Activated effector memory CD4-positive, alpha-beta T cell treated with Interleukin-2 at 50 U/mL for 16 hours (primary cell): ENCODE measurements at places on chromosomes 4 and X.
A peak's percentile ranks its signal among the peaks of the same experiment; 100 is the strongest.

DNA sequence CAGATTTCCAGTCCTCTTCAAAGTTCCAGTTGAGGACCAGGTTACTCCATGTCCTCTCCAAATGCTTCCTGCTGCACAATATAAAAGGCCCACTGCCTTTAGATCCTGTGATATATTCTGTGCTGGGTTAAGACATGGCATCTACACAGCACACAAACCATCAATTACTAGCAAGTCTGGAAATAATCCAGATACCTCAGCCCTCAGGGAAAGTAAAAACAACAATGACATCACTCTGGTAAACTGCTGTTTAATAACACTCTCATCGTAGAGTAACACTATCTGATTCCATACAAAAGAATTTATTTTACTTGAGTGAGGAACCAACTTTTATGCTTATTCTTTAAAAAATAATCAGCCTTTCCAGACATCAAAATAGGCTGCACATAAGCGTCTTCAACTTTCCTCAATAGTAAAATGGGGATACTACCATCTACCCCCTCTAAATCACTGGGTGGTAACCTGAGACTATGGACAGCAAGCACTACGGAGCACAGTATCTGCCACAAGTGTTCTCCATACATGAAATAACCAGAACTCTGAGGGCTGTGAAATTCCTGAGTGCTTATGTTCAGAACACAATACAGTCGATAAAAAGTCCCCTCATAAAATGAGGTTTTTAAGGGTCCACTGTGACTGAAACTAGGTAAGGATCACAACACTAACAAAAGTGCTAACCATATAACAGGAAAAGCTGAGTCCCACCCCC lies 53.4 kb downstream of the ABCG2 start:
- DNase-seq, result no peak

DNA sequence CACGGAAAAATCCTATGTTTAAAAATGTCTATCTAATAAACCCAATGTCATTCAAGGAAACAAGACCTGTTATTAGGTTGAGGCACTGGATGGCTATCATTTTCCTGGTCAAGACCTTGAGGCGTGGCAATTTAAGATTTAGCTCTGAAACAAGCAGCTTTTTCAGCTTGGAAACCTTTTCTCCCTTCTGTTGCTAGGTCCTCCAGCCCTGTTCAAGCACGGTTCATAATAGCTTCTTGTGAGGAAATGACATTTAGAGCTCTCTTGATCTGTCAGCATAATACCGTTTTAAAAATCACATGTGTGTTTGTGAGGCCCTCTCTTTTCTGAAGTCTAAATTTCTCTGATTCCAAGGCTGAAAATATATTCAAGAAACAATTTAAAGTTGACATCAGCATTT lies 133.6 kb upstream of the GRPR start:
- DNase-seq, result no peak

DNA sequence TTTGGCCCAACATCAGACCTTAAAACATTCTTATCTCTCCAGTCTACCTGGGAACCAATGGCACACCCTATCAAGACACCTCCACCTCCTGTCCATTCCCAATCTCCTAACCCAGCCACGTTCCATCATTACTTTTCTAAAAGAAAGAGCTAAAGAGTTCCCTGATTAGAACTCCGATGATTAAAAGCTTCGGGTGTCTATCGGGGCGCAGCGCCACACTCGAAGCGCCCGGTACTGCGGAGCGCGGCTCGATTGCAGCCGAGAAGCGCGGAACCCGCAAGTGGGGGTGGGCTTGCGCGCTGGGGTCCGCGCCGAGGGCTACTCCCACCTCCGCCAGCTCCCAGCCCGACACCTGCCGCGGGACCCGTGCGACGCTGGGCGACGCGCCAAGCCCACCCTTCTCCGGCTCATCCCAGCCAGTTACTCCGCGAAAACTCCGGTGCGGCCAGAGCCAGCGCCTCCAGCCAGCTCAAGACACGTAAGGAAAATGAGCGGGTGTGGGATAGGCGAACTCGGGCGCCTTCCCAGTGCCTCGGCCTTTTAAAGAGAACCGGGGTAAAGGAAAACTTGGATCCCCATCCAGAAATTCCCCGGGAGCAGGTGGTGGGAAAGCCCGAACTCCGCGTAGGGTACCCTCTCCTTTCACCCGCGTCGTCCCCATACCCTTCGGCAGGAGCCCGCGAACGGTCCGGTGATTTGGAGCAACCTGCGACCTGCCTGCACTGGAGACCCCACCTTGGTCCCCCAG lies 593 bp downstream of the NPY1R start:
- DNase-seq, result no peak

DNA sequence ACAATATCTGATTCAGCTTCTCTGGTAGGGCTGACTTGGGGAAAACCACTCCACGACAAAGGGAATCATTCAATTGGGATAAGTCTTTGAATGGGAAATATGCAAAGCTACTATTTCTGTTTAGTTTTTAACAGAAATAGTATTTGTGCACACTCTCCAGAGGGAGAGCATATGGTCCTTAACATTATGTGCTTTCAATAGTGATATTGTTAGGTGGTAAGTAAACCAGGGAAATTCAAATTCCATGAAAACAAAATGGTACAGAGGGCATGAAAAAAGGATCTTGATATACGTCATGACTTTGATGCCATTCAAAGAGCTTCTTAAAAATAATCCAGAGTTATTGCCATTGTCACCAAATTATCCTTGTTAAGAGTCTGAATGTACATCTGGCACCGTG lies 47.1 kb upstream of the CITED1 start:
- no peak for DNase-seq

- DNase-seq, result no peak
Measured at GRCh38 chr4:85807247-85807950, 332.4 kb downstream of the ARHGAP24 start.

DNA sequence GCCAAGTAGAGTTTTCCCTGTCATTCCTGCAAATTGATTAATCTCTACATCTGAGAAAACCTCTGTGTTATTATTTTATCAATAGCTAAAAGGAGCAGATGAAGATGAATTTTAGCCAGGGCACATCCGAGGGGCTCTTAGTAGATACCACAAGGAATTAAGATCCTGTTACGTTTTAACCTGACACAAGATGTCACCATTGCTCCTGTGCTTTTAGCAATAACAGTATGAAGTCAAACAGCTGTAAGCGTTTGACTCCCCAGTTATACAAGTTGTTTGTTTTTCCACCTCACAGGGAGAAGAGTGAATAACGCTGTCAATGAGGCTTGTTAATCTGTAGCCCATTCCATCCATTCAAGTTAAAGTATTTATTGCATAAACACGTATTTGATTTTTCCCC lies 76.0 kb upstream of the AP1S2 start:
- no peak for DNase-seq

GRCh38 chrX:10482261-10482660 lies 138.1 kb downstream of the MID1 start:
- DNase-seq, result no peak

GRCh38 chr4:41796545-41797210 lies 48.2 kb upstream of the PHOX2B start:
- DNase-seq, result no peak

GRCh38 chrX:149497626-149498025 lies 7.5 kb downstream of the IDS start:
- DNase-seq, result no peak

- DNase-seq, result no peak
Measured at GRCh38 chr4:56552273-56552672, 46.7 kb downstream of the ARL9 start.

DNA sequence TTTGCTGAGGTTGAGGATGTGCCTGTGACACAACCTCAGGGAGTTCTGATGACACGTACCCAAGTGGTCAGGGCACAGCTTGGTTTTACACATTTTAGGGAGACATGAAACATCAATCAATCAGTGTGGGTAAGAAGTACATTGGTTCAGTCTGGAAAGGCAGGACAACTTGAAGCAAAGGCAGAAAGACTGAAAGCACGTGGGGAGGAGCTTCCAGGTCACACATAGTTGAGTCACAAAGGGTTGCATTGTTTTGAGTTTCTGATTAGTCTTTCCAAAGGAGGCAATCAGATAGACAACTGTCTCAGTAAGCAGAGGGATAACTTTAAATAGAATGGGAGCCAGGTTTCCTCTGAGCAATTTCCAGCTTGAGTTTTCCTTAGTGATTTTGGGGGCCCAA lies 1910.0 kb upstream of the AGA start:
- DNase-seq, result no peak

DNA sequence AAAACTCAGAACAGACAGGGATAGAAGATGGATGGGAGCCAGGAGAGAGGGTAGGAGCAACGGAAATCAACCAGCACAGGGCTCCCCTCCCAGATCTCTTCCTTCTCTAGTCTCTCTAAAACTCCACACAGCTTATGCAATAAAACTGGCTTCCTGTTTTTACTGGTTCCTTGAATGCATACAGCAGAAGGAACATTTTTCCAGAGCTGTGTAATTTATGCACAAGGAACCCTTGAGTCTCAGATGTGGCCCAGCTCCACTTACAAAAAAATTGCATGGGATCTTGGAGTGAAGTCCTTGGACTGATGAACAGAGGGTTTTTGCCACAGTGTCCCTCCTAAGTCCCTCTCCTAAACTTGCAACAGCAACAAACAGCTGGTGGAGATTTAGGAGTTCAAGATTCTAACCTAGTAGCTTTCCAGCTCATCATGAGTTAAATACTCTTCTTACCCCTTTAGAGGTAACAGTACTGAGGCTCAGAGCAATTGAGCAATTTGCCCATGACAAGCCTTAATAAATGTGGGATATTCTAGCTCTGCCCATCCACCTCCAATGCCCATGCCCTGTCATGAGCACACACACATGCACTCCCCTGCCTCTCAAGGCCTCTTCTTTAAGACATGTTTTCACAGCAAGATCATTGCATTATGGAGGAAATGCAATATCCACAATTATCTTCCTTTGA lies 18.4 kb upstream of the CC2D2A start:
- no peak for DNase-seq

- no peak for DNase-seq
Measured at GRCh38 chrX:119802546-119802945, 11.1 kb upstream of the RPL39 start.

DNA sequence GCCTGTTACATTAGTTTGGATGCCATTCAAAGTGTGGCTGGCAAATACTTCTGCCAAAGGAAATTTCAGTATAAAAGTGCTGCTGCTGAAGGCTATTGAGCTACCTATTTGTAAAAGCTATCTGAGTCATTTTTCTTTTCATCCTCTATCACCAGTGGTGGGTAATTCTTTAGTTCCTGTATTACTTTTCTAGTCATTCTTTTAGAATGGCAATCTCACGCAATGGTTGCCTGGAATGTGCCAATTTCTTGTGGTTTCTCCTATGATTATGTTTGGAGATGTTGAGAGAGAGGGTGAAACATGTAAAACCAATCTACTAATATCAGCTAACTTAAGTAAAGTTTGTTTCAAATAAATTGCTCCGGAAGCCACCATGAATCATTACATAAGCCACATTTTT lies 685.0 kb downstream of the RAPGEF2 start:
- DNase-seq, result no peak

DNA sequence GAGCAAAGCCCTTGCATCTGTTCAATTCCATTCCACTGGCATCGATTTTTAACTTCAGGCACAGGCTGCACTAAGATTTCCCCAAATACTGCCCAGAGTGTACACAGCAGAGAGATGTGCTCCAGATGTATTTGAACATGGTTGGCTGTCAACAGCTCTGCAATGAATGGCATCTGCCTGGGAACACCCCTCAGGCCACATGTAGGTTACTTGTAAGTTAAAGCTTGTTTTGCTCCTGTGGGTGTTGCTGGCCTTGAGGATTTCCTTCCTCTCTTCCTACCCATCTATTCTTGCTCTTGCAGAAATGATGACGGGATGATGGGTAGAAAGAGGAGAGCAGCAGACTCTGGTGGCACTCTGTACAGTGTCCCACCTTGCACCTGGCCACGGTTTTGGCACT lies 69.3 kb upstream of the HELT start:
- no peak for DNase-seq

- DNase-seq, result no peak
Measured at GRCh38 chr4:102216666-102217065, 128.6 kb downstream of the SLC39A8 start.

DNA sequence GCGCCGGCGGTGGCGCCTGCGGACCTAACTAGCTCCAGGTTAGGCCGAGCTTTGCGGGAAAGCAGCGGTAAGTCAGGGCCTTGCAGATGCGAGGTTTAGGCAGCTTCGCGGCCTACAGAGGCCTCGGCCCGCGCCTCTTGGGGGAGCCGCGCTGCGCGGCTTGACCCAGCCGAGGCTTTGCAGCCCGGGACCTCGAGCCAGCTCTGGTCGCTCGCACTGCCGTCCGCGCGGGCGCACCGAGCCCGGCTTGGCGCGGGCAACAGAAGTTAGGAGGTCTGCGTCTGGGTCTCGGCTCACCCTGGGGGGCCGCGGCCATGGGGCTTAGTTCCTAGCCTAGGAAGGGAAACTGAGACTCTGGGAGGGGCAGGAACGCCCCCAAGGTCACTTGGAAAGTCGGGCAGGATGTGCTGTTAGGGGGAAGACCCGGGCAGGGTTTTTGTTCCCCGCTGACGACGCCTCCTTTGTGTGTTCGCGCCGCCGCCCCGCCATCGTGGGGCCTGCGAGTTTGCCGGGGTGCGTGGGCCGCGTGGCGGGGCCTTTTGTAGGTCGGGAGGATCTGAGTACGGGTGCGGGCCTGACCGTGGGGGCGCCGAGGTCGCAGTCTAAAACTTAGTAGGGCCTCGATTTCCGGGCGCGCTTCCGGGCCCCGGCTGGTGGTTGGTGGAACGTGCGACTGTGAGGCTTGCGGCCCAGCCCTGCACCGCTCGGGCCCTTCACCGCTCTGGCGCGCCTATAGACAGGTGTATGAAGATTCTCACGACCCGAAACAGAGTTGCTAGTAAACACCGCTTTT lies 482 bp downstream of the RNF4 start:
- DNase-seq, result peak; percentile 71

- DNase-seq, result no peak
Measured at GRCh38 chr4:73725985-73726384, 14.4 kb upstream of the CXCL8 start.

DNA sequence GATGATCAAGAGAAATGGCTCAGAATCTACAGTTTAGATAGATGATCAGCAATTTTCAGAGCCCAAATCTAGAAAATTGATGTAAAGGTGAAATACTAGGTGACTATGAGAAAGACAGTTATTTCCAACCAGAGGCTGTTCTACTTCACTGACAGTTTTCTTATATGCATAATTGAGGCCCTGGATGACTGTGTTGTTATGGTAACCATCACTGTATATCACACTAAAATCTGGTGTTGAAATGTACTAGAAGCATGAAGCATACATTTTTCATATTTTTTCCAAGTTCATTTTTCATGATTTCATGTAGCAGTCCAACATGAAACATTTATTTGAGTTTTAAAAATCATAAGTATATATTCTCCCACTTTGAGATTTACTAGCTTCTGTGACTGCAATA lies 87.4 kb downstream of the ATXN3L start:
- DNase-seq, result no peak

DNA sequence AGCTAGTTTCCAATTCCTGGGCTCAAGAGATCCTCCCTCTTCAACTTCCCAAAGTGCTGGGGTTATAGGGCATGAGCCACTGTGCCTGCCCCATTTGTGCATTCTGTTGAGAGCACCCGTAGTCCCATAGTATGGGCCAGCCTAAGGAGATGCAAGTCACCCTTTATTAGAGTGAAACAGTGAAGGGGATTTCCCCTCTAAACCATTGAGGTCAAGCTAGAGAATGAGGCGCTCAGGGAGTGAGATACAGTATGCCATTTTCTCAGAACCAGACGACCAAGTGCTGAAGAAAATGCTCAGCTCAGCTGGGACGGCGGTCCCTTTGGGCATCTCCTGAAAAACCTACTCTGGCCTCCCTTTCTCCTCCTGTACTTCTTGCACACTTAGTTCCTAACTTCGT lies 18.7 kb downstream of the RNF4 start:
- DNase-seq, result no peak
